ENCODE measurements at places on chromosomes 3 and 15.
A peak's percentile ranks its signal among the peaks of the same experiment; 100 is the strongest.

GRCh38 chr3:15405448-15406050 lies 21.8 kb downstream of the METTL6 start:
- no peak for DNase-seq

- no peak for DNase-seq
Observed at GRCh38 chr3:78729946-78730345, 1037.9 kb downstream of the ROBO1 start.

DNA sequence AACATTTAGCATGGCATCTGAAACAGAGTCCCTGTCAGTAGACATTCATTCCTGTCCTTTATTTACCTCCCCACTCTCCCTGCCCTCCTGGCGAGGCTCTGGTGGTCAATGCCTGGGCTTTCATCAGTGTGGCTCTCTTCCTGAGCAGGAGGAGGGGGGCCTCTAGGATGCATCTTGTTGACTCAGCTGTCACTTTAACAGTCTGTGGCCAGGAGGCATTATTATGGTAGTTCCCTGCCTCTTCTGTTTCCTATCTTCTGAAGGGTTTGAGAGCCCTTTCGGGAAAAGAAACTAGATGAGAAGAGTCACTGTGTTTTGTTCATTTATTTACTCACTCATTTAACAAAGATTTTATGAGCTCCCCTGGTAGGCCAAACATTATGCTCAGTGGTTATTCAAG lies 2.4 kb upstream of the PPP1R14D start:
- DNase-seq = peak; percentile 97

DNA sequence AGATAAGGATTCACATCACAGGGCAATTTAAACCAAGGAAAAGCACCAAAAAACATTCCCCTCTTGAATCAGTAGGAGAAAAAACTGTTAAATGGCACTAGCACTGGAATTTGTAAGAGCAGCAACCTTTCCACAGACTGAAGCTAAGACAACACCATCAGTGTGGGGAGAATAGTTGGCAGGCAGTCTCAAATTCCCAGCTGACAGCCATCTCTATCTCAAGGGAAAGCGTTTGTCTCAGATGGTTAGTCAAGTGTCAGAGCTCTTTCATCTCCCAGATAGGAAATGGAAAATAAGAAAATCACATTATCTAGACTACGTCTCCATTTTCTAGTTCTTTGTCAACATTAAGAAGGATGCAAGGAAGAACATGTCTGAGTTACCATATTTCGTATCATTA lies 228.7 kb downstream of the WDR72 start:
- no peak for DNase-seq

- no peak for DNase-seq
Observed at GRCh38 chr3:23588547-23588946, 217.2 kb upstream of the UBE2E1 start.

GRCh38 chr3:128917291-128917690 lies 37.9 kb downstream of the ACAD9 start:
- no peak for DNase-seq

DNA sequence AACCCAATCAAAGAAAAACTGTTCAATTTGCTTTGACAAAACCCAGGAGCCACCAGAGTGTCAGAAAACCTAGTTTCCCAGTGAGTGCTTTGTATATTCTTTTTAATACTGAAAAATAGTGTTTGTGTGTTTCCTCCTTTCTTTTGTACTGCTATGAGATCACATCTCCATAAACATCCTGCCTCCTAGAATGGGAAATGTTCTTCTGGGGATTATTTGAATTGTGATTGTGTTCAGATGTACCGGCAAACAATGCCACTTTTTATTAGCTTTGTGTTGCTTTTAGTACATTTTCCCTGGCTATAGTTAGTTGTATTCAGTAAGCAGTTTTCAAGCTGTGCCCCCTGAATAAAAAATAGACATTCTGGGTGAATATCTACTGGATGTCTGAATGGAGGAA lies 148.0 kb upstream of the NR2E3 start:
- DNase-seq = no peak

DNA sequence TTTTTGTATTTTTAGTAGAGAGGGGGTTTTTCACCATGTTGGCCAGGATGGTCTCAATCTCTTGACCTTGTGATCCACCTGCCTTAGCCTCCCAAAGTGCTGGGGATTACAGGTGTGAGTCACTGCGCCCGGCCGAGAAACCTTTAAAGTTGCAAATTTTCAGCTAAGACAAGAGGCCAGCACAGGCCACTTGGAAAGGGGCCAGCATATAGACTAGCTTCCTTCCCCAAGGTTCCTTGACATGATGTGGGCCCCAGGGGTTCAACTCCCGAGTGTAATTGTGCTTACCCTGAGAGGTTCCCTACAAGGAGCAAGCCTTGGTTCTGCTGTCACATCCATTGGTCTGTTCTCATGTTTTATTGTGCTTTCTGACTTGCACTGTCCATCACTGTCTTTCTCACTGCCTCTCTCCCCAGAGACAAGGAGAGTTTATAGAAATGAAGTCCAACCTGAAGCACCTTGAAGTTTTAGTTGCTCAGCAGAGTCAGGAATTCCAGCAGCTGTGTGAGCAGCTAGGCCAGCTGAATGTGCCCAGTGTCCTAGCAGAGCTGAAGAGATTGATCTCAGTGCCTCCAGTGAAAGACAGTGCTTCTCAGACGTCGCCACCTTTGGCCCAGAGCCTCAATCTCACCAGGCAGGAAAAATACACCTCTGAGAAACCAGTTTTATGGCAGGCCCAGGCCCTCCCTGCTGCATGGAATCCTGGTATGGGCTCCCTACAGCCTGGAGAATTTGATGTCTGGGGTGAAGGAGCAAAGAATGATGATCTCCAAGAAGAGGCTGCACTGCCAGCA lies 21.1 kb downstream of the C3orf62 start:
- no peak for DNase-seq

DNA sequence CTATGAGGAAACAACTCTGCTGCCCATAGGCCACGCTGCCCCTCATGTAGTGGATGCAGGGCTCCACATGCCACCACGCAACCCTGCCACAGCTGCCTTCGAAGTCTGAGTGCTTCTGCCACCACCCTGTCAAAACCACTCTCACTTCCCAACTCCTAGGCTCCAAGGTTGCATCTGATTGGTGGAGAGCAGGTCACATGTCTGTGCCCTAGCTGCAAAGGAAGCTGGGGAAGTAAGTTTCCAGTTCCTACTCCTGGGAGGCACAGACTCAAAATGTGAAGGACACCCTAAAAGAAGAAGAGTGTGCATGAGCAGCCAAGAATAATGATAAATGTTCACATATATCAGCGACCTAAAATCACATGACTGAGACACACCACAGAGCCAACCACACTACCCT lies 31.9 kb upstream of the TICRR start:
- DNase-seq = no peak

- no peak for DNase-seq
Observed at GRCh38 chr3:30347679-30348216, 258.7 kb upstream of the TGFBR2 start.

- DNase-seq = no peak
Observed at GRCh38 chr3:128491941-128492670, 895 bp downstream of the GATA2 start.

DNA sequence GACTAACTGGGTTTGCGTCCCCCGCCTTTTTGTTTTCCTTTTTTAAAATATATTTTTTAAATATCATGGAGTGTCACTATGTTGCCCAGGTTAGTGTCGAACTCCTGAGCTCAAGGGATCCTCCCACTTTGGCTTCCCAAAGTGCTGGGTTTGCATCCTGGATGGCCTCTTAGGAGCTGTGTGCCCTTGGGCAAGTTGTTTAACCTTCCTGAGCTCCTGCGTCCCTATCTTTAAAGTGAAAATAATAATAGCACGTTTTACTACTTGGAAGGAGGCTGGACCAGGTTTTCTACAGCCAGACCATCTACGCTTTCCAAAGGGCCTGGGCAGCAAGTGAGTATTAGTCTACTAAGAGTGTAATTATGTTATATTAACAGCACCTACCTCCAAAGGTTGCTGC lies 44.2 kb upstream of the RNU6-1 start:
- no peak for DNase-seq

- no peak for DNase-seq
Observed at GRCh38 chr3:13166243-13167063, 93.2 kb upstream of the IQSEC1 start.

DNA sequence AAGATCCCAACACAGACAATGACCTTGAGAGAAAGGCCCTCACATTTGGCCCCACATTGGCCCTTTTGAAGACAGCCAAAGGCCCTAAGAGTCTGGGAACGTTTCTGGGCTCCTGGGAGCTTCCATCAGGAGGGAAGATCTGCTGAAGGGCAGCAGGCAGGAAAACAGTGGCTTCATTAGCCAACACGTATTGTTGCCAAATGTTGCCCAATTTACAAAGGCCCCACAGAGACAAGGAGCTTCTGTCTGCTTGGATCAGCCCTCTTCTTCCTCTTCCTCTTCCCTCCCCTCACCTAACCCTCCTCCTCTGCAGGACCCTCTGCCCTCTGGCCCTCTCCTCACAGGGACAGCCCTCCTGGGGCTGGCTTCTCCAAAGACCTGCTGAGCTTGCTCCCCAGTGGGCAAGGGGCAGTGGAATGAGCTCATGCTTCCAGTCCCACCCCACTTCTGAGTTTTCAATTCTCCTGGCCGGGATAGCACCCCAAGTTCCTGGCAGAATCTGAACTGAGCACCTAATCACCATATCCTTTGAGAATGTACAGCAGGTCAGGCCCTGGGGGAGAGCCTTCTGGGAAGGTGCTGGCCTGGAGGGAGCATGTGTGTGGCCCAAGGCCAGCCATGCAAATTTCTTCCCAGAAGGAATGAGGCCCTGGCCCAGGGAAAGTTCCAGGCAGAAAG lies 5.1 kb upstream of the LTF start:
- no peak for DNase-seq

DNA sequence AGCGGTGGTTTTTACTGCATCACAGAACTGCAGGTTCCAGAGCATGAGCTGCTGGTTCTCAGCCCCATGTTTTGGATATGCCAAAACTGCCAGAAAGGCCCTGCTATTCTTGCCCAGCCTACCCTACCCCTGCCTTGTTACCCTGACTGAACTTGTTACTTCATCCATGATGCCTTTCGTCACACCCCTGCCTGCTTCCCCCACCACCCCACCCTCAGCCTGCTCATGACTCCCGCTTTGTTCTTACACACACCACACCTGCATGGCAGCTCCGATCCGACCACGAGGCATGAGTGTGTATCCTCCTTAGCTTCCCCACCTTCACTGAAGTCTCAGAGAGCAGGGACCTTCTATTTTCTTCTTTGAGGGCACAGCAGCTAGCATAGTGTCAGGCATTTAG lies 5.1 kb upstream of the TM4SF1 start:
- no peak for DNase-seq

GRCh38 chr3:158763421-158763820 lies 31.2 kb upstream of the RARRES1 start:
- no peak for DNase-seq

DNA sequence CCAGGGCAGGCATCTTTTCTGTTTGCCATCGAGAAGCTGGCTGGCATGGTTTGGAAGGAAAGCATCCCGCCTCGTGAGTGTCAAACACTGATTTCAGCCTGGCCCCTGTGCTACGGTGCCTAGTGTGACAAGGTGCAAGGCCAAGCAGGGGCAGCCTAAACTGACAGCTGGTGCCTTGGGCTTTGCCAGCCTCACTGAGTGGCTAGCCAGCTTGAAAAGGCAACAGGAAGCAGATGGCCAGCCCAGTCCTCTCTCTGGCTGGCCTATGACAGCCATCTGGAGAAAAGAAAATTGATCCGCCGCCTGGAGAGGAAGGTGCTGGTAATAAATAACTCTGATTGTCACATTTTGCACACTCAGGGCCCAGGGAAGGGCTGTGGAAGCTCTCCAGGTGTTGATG lies 52.2 kb downstream of the C3orf85 start:
- DNase-seq = no peak

DNA sequence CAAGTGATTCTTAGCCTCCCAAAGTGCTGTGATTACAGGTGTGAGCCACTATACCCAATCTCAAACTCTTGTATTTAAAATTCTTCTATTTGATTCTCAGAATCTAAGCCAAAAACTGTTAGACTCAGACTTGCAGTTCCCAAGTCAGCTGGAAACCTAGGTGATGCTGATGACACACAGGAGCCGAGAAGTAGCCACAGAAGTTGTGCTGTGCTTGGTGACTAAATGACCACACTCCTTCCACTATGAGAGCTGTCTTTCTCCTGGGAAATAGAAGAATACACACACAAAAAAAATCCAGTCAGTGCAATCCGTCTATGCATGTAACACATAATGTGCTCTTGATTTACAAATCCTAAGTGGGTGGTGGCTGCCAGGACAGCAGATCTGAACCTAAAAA lies 33.9 kb downstream of the ILDR1 start:
- no peak for DNase-seq

DNA sequence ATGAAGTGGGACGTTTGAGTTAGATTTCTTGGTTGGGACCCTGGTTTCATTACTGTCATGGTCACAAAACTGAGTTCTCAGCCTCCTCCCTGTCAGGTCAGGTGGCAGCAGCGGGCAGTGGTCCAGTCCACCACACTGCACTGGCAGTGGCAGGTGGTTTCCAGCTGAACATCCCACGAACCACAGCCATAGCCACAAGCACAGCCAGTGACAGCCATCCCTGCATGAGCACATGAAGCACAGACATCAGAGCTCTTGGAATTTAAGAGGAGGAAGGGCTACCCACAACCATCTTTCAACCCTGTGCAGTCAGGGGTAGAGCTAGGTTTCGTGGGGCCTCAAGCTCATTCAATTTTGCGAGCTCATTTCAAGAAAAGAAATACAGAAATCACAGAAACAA lies 1.5 kb downstream of the RETNLB start:
- DNase-seq = no peak

GRCh38 chr15:47367726-47368390 lies 349.4 kb upstream of the SEMA6D start:
- DNase-seq = no peak

- no peak for DNase-seq
Observed at GRCh38 chr3:127929818-127930413, 14.9 kb downstream of the KBTBD12 start.

DNA sequence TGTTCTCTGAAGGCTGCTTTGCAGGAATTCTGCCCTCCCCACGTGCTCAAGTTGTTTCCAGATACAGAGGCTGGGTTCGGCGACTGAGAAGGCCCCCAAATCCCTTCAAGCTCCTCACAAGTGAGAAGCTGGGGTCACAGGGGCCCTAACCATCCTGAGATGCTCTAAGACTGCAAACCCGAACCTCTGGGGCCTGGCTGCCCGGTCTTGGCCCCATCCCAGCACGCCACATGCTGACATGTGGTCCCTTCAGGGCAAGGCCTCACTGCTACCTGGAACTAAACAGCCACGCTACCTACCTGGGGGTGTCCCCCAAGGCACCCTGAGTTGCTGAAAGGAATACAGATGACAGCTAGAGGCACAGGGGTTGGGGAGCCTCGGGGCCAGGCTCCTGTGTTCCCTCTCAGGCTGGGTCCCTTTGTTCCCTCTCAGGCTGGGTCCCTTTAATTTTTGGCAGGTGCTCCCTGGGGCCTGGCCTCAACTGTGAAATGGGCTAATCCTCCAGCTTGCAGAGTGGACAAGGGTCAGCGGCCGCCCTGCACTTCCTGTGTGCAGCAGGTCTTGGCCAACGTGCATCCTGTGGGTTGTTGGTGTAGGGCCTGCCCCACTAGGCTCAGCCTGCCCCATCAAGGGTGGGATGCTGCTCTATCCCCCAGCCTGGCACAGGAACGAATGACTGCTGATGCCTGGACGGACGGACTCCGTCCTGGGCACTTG lies 32.5 kb downstream of the KLHL25 start:
- no peak for DNase-seq

Data from NCI-H1436 treated with DMSO at 0.1 percent for 48 hours (cell line).